ENCODE measurements at places on chromosomes 12 and 14.

- peak; percentile 77 for DNase-seq
Measured at GRCh38 chr12:11580125-11580751, 69.2 kb upstream of the ETV6 start.

DNA sequence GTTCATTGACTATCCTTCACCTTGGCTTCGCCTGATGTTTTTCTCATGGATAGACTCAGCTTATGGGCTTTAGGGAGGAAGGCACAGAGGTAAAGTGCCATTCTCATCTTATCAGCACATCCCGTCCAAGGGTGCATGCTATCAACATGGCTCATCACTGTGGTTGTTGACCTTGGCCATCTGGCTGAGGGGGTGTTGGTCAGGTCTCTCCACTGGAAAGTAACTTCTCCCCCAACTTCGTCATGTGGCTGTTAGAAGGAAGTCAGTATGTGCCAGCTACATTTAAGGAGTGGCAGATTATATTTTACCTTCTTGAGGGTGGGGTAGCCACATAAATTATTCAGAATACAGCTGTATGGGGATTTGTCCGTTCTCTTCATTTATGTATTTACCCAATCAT is 68.9 kb downstream of the EML1 start:
- DNase-seq = peak; percentile 36

DNA sequence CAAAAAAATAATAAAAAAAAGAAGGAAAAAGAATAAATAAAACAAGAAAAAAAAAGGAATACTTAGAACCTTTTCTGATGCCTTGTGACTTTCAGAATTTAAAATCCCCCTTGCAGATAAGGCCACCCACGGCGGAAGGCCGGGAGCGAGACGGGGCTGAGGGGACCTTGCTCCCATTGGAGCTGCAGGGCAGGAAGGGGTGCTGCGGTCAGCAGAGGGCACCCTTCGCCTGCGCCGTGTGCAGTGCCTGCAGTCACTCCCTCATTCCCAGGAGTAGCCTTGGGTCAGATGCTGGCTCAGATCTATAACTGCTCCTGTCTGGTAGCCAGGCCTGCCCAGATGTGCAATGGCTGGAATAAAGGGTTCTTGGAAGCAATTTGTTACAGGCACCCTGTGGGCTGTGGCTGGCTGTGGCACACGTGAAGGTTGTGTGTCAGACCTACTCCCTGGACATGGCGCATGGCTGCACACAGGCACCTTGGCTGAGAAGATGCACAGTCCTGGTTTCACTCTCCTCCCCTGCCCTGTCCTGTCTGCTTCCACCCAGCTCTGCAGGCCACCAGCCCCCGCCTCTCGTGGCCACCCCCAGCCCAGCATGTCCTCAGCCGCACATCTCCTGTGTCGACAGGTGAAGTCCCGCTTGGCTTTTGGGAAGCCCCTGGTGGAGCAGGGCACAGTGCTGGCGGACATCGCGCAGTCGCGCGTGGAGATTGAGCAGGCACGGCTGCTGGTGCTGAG is 13.4 kb upstream of the ALDH2 start:
- DNase-seq = peak; percentile 32

DNA sequence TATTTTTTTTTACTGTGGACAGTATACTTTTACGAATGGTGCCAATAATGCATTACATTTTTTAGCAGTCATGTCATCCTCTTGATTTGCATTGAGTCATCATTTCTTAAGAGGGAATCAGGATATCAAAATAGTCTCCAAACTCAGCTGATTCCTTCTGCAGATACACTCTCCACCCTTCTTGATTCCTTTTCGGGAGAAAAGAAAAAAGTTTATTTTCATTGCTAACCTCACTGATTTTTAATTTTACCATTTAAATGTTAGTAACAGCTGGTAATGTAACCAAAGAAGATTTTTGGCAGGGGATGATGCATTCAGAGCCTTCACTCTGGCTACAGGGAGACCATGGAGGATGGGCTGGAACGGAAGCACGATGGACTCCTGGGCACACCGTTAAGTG is 47.5 kb downstream of the MRPL42 start:
- peak; percentile 67 for DNase-seq

- no peak for DNase-seq
Measured at GRCh38 chr14:68446243-68447040, 346.4 kb downstream of the ZFP36L1 start.

GRCh38 chr14:91889477-91890211 is 22.3 kb upstream of the TC2N start:
- DNase-seq = no peak

DNA sequence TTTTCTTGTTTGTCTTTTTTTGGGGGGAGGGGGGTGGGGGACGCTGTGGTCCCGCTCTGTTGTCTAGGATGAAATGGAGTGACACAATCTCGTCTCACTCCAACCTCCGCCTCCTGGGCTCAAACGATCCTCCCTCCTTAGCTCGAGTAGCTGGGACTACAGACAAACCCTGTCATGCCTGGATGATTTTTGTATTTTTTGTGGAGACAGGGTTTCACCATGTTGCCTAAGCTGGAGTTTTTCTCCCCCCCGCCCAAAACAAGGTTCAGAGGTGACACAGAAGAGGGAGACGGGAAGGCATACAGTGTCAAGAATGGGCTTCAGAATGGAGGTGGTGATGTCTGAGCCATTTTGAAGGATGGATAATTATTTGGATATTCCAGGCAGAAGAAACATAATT is 116.9 kb upstream of the ATF1 start:
- no peak for DNase-seq

DNA sequence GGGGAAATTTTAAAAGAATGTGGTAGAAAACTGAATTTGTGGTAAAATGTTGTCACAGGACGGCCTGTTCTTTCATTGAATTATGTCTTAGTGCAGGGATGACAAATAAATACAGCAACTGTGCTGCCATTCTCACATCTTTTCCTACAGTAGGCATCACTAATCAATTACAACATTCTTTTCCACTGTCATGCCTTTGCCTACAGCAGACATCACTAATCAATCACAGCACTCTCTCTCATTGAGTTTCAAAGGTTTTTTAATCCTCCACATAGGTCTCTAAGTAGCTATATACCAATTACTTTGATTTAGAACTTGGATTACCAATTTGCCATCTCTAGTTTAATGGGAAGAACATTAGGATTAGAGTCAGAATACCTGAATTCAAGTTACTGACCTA is 30.1 kb downstream of the NTF3 start:
- no peak for DNase-seq

GRCh38 chr12:56593909-56594621 is 36.1 kb downstream of the BAZ2A start:
- DNase-seq = peak; percentile 73

GRCh38 chr12:57744194-57744776 is 554 bp upstream of the TSPAN31 start:
- DNase-seq = no peak

- no peak for DNase-seq
Measured at GRCh38 chr14:53060046-53060445, 93.1 kb downstream of the DDHD1 start.

GRCh38 chr12:108576660-108577234 is 14.4 kb downstream of the ISCU start:
- DNase-seq = peak; percentile 52

- no peak for DNase-seq
Measured at GRCh38 chr12:89833337-89834252, 125.0 kb upstream of the ATP2B1 start.

DNA sequence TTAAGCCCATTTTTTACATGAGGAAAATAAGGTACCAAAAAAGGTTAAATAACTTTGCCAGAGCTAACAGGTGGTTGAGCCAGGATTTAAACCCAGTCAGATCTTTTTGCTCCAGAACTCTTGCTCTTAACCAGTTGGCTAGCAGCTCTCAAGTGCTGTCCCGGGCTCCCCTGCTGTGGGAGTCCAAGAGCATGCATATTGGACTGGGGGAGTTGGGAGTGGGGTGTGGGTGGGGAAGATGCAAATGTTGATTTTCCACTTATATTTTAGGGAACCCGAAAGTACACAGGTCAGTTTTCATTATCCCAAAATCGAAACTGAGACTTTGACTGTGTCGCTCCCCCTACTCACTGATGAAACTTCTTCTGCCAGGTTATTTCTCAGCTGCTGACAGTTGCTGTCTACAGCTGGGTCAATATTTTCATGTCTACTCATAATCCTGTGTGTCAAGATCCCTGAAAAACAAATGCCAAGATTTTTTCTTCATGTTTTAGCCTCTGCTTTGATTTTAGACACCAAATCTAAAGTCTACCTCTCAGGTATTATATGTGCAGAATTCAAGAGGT is 172.3 kb upstream of the TMPO start:
- DNase-seq = no peak

- no peak for DNase-seq
Measured at GRCh38 chr12:112870267-112870980, 36.3 kb upstream of the OAS1 start.

DNA sequence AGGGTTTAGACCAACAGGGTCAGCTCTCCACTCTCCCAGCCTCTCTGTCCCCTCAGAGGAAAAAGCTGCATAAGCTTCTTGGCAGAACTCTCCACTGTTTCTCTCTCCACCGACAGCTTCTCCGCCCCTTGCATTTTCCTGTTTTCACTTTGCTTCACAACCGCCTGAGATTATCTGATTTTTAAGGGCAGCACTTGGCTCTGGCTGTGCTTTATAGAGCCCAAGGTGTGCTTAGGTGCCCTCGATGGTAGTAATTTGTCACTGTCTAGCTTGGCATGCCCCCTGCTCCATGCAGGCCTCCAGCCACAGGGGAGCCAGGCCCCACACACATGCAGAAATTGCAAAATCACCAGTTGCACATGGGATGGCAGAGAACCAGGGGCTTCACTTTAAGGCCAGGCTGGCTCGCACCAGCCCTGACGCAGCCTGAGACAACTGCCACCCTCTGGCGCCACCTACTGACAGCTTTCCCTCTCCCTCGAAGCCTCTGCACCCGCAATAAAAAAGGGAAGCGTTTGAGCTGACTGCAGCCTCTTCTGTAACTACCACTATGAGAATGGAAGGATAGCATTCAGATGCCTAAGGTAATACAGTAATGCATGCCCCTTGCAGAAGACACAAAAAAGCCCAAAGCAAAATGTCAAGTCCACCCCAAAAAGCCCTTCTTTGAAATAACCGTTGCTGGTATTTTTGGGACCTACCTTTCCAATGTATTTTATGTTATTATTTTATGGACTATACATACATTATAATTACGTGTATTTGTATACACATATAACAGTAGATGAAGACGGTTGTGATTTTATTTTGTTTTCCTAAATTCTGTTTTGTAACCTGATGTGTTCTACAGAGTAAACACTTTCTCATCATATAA is 32.0 kb upstream of the RIMBP2 start:
- DNase-seq = peak; percentile 48
